Stimulated activated CD4-positive, alpha-beta T cell treated with anti-CD3 and anti-CD28 coated beads, Interleukin-15, amount 100 ng/mL, for 1 hour (primary cell): ENCODE measurements at places on chromosomes 11 and 22.

DNA sequence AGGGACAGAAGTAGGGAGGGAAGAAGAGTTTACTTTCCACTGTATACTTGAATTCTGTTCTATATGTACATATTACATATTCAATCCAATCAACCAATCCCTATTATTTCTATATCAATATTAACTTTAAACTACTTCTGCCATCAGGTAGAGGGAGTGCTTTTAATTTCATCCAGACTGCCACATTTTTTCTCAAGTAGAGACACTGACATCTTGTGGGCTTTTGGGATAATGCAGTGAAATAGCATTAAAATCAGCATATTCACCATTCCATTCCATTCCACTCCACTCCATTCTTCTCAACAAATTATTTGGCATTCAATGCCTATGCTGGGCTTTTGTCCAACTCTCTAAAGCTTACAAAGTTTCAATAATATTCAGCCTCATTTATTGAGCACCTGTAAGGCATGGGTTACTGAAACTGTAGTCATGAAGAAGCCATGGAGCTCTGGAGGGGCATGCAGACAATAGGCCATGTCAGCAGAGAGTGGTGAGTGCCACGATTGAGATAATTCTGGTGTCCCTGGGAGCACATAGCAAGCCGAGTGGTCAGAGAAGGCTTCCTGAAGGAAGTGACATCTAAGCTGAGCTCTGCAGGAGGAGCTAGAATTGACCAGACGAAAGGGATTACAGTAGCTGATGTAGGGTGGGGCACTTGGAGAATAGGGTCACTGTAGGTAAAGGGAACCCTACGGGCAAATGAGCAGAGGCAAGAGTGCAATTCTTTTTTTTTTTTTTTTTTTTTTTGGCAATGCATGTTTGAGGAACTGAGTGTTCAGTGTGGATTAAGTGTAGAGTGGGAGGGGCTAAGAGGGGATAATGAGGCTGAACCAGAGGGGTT lies 12.8 kb upstream of the CLPB start:
- DNase-seq = no peak

DNA sequence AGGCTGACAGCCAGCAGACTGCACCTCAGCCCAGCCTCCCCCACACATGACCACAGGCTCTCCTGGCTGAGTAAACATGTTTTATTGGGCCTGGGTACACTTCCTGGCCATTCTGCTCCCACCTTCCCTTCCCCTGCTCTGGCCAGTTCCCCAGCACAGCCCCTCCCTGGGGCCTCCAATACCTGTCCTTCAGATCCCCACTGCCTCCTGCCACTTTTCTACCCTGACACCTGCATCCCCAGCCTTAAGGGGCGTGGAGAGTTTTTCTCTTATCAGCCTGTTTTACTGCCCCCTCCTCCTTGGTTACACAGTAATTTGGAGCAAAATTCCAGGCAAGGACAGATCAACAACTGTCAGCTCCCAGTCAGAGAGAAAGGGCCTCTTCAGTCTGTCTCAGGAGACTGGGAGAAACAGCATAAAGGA lies at the start of gene ISX:
ISX (plus strand) TSS at position 363 of the 423 bp plus-strand sequence. CDS start 930 bp downstream, outside the sequence.
- no peak for DNase-seq

- no peak for DNase-seq
These were observed 10.2 kb downstream of the TMEM41B start for GRCh38 chr11:9304178-9304577.

DNA sequence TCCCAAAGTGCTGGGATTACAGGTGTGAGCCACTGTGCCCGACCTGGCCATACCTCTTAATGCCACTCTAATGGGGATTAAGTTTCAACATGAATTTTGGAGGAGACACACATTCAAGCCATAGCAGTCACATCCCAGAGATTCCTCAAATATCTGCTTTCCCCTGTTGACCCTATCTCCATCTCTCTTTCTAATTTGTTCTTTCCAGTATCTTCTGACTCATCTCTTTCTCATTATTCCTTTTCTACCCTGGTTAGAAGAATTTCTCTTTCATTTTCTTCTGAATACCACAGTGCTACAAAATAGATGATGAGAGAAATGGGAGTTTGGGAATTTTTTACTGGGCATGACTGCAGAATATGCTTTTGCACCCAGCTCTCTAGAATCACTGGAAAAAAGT lies 5.1 kb downstream of the OR10V1 start:
- no peak for DNase-seq

- no peak for DNase-seq
These were observed 35.3 kb downstream of the EXT2 start for GRCh38 chr11:44130751-44131150.

GRCh38 chr11:108669711-108670110 lies 4.8 kb downstream of the DDX10 start:
- DNase-seq = no peak

GRCh38 chr11:61163714-61164605 lies 2.7 kb upstream of the VPS37C start:
- DNase-seq = no peak

DNA sequence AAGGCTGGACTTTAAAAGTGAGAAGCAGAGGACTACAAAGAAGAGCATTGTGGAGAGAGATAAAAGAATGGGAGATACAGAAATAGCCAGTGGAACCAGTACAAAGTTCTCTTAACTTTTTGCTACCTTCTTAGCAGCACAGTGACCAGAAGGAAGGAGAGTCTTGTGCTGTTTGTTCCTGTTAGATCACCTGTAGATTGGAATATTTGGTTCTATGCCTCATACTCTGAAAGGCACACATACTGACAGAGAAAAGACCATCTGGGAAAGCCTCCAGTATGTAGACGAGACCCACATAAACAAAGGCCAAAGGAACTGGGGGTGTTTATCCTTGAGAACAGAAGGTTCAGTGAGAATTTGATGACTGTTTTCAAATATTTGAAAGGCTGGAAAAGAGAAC lies 18.7 kb downstream of the RNF141 start:
- no peak for DNase-seq

GRCh38 chr11:117914398-117914761 lies 14.8 kb downstream of the TMPRSS13 start:
- DNase-seq = no peak

- DNase-seq = no peak
These were observed 48.2 kb downstream of the CSF2RB start for GRCh38 chr22:36961626-36962025.

GRCh38 chr11:109527496-109527895 lies 105.5 kb downstream of the C11orf87 start:
- no peak for DNase-seq

DNA sequence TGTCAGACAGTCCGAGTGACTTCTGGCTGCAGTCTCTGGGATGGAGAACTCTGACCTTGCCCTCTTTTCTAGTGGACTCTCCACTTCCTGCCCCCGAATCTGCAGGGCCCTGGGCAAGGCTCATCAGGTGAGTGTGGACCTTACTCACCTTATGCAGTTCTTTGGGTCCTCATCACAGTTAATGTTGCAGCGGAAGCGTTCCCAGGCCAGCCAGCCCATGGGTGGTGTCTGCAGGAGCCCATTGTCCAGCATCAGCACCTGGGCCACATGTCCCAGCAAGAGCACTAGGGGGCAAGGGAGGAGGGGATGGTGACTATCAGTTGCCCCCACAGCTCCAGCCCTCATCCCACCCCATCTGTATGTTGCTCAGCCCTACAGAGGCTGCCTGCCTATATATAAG lies 2.3 kb downstream of the NAGA start:
- no peak for DNase-seq

- no peak for DNase-seq
These were observed 30.9 kb downstream of the SLC36A4 start for GRCh38 chr11:93166862-93167261.

- no peak for DNase-seq
These were observed 13.2 kb downstream of the ASPHD2 start for GRCh38 chr22:26442086-26442756.

GRCh38 chr11:111736621-111737443 lies 29.4 kb downstream of the PPP2R1B start:
- no peak for DNase-seq
